ENCODE measurements at places on chromosomes 1 and 21.

GRCh38 chr1:50180367-50180766 lies 71.6 kb downstream of the ELAVL4 start:
- no peak for DNase-seq

DNA sequence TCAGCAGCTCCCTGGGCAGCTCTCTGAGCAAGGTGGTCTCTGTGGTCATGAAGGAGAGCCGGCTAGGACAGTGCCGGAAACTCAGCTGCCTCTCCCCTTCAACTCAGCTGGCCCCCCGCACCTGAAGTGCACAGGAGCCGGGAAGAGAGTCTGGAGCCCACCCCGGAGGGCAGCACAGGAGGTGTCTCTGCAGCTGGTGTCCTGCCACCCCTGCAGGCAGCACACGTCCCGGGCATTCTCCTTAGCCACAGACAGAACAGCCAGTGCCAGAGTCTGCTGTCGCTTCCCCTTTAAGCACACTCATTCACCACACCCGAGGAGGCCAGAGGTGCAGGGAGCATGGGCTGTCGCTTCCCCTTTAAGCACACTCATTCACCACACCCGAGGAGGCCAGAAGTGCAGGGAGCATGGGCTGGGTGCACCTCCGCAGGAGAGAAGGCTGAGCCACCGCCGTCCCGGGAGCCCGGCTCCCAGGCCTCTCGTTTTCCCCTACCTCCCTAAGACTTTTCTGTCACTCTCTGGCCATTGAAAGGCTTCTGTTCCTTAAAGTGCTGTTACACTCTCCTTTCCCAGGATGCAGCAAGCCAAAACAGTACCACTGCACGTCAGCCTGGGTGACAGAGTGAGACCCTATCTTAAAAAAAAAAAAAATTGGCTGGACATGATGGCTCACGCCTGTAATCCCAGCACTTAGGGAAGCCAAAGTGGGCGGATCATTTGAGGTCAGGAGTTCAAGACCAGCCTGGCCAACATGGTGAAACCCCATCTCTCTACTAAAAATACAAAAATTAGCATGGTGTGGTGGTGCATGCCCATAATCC lies 16.9 kb upstream of the SAMD11 start:
- peak; percentile 75 for DNase-seq

DNA sequence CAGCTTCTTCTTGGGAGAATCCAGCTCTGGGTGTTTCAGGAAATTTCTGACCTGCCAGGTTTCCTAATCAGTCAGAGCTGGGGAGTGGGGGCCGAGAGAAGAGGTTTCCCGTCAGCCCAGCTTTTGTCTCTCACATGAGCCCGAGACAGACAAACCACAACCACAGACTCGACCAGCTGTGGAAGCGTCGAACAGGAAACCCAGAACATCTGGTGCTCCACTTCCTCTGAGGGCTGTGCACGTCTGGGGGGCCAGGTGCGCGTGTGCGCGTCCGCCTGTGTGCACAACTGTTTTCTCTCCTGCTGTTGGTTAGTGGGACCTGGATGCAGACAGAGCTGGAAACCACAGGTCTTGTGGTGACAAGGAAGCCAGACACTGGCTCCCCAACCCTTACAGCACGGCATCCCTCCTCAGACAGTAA lies 113.0 kb upstream of the SLC25A33 start:
- no peak for DNase-seq

- peak; percentile 74 for DNase-seq
Observed at GRCh38 chr1:96465441-96465840, 256.1 kb upstream of the PTBP2 start.

- DNase-seq: peak; percentile 2
Observed at GRCh38 chr1:111334169-111334568, 43.5 kb downstream of the CHIA start.

DNA sequence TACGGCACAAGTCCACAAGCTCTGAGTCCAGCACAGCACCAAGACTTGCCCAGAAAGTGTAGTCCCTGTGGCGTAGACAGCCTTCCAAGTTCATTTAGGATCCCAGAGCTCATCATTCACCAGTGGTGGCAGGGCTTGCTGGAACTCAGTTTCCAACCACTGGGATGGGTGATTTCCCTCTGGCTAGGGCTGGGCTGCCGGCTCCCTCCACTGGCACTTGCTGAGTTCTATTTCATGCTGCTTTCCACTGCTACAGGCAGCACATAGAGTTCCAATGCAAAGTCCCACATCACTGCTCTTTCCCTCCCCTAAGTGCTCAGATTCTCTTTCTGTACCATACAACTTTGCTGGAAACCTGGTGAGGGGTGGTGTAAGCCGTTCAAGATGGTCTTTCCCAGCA lies 510.3 kb upstream of the TMPRSS15 start:
- DNase-seq: no peak

DNA sequence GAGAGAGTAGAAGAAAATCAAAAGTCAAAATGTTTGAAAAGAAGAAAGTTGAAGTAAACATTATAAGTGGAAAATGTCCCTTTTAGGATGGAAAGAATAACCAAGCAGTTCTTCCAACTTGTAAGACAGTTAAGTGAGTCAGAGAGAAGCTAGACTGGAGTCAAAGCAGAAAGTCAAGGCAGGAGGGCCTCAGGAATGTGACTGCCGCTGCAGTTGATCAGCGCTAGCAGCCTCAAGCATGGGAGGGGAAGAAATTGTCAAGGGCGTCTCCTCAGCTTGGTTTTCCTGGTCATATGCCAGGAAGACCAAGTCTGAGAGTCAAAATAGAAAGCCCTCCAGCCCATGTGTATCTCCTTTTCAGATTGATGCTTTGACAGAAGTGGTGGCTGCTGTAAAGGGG lies 23.2 kb downstream of the HAO2 start:
- DNase-seq: peak; percentile 10

GRCh38 chr1:76266762-76267161 lies 192.2 kb downstream of the ST6GALNAC3 start:
- no peak for DNase-seq

DNA sequence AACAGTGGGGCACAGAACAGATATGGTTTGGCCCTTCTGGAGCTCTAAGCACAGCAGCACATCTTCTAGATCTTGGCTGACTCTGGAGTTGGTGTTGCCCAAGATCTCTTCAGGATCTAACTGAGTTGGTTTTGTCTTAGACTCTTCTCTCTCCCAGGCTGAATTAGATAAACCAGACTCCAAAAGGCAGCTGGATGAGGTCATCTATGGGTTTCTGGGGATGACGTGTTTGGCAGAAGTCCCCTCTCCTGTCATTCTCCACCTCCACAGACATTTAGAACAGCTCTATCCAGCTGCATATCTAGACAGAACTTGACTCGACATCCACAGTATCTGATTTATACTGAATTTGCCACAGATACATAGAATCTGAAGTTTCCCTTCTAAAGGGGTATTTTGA lies 75.3 kb downstream of the ST6GALNAC5 start:
- DNase-seq: peak; percentile 81

DNA sequence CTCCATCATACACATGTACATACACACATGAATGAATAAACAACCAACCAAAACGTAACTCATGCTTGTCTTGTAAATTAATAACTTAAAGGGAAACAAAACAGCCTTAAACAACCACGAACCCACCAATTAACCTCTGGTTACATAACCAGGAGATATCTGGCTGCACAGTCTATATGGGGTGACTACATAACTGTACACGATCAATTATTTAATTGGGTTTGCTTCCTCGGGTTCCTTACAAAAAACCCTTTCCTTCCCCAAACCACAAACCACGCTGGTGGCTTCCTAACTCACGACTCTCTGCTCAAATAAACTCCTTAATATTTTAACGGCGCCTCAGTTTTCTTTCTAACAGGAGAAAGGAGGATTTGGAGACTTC lies 744 bp downstream of the ZNF670 start:
- DNase-seq: peak; percentile 3

DNA sequence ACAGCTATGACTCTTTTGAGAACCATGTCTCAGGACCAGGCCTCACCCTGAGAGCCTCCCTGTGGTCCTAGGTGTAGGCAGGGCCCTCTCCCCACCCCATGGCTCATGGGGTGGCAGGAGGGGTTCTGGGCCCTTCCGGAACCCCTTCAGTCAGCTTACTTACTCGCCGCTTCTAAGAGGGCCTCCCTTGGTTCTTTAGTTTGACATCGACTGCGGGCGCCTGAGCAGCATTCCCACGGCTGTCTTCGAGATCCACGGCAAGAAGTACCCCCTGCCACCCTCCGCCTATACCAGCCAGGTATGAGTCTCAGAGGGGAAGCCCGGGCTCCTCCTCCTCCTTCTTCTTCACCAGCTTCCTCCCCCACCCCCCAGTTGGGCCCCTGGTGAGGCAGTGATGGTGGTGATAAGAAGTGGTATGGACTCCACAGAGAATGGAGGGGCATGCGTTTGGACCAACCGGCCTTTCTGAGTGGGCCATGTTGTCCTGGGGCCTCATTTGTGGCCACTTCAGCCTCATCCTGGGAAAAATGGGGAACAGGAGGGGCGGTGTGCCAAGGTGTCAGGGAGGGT lies 28.9 kb downstream of the KCNA10 start:
- DNase-seq: no peak

DNA sequence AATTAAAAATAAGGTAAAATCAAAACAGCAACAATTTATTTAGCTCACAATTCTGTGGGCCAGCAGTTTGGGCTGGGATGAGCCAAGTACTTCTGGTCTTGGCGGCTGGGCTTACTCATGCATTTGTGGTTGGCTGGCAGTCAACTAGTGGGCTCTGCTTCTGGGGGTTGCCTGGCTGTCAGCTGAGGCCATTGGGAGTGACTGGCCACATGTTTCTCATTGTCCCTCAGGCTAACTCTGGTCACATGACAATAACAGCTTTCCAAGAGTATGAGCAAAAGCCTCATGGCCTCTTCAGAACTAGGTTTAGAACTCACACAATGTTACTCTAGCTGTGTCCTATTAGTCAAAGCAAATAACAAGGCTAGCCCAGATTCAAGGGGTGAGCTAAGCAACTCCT lies 15.6 kb upstream of the CHIA start:
- peak; percentile 39 for DNase-seq

- no peak for DNase-seq
Observed at GRCh38 chr1:27342391-27342777, 562 bp downstream of the SYTL1 start.

DNA sequence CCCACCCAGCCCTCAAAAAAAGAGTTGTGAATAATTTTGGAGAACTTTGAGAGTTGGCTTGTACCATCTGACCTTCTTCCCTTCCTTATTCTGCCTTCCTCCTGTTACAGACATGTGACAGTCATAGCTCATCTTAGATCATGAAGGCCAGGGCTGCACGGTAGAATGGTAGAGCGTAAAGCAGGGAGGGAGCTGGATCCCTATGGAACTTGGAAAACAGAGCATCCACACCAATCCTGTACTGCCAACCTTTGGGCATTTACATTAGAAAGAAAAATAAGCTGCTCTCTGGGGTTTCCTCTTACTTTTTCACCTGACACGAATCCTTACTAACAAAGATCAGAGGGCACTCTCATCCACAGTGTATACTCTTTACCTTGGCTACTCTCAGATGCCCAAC lies 121.5 kb downstream of the GPR52 start:
- no peak for DNase-seq

- peak; percentile 41 for DNase-seq
Observed at GRCh38 chr1:25973610-25974321, 24.1 kb downstream of the PAFAH2 start.

DNA sequence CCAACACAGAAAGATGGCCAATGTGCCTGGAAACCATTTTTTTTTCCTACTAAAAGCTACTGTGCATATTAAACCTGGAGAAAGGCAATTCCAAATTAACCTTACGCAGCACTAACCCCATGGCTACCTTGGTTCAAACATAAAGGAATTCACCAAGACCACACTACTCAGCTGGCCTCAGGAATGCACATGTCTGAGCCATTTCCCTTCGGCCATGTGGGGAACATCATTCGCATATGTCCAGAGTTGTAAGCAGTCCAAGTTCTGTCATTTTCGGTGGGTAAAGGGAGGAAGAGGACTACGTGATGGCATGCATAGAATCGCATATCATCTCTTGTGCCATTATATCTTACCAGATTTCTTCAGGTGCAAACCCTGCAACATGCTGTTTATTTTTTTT lies 175.4 kb downstream of the NTMT2 start:
- DNase-seq: peak; percentile 70

DNA sequence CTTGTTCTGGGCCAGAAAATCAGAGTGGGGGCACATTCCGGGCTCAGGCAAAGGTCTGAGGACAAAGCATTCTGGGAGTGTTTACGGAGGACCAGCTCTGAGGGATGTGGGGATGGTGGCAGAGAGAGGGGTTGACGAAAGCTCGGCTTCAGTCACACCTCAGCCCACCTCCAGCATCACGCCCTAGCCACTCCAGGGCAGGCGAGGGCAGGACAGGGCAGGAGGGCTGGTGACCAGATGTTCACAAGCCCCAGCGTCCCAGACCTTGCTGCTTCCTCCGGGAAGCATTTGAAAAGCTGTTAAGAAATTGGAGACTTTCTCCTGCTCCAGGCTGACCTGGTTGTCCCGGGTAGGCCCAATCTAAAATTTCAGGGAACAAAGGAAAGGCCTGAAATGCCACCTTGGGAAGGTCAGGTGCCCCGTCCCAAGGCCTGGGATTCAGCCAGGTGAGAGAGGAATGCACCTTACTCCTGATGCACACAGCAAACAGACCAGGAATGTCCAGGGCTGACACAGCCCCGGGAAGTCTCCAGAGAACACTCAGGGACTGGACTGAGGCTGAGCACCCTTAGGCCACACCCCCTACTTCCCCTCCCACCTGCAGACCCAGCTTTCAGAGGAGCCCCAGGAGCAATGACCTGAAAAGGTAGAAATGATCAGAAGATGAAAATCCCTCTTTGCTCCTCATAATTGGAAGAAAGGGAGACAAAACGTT lies 71.9 kb upstream of the KLHDC7A start:
- no peak for DNase-seq

GRCh38 chr1:52235646-52236045 lies 93.8 kb downstream of the ZFYVE9 start:
- no peak for DNase-seq

DNA sequence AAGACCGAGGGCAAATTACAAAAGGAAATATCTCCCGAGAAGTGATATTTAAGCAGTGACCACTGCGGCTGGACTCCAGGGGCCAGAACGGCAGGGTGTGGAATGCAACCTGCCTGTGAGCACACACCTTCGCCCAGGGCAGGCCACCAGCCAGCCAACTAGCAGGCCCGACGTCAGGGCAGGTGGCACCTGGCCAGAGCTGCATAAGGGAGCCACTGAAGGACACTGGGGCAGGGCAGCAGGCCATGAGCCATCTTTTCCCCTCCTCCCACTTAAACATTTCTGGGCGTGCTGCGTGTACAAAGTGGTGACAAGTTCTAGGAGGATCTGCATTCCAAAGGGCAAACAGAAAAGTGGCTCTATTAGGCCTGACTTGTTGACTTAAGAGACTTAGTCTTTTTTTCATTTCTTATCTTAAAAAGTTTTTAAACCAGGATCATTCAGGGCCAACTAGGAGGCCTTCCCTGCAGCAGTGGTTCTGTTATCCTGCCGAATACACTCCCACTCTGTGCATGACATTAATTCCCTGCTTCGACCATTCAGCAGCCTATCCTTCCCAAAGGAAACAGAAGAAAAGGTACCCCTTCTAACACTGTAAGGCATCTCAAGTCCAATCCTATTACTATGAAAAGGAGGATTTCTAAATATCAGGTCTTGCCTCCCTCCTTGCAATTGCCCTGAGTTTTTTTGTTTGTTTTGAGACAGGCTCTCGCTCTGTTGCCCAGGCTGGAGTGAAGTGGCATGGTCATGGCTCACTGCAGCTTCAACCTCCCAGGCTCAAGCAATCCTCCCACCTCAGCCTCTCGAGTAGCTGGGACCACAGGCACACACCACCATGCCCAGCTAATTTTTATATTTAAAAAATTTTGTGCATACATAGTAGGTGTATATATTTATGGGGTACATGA lies 96.3 kb downstream of the BCAR3 start:
- peak; percentile 62 for DNase-seq

GRCh38 chr1:3508757-3509415 lies 54.4 kb downstream of the ARHGEF16 start:
- DNase-seq: no peak

GRCh38 chr1:201038186-201038876 lies 14.8 kb upstream of the KIF21B start:
- no peak for DNase-seq
